ENCODE measurements at places on chromosomes 6 and 20.

DNA sequence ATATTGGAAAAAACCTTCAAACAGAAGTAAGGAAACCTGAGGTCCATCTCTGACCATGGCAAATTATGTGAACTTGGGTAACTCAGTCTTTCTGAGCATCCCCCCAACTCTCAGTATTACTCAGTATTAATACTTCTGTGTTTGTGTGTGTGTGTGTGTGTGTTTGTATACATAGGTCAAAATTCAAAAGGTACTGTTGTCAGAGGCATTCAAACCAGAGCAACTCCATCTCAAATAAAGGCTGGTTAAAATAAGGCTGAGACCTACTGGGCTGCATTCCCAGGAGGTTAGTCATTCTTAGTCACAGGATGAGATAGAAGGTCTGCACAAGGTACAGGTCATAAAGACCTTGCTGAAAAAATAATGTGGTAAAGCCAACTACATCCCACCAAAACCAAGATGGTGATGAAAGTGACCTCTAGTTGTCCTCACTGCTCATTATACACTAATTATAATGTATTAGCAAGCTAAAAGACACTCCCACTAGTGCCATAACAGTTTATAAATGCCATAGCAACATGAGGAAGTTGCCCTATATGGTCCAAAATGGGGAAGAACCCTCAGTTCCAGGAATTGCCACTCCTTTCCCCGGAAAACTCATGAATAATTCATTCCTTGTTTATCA, 33.3 kb upstream of the SLC22A16 start:
- DNase-seq, result peak; percentile 96

- DNase-seq, result no peak
Measured at GRCh38 chr6:123830120-123830519, 26.5 kb downstream of the NKAIN2 start.

DNA sequence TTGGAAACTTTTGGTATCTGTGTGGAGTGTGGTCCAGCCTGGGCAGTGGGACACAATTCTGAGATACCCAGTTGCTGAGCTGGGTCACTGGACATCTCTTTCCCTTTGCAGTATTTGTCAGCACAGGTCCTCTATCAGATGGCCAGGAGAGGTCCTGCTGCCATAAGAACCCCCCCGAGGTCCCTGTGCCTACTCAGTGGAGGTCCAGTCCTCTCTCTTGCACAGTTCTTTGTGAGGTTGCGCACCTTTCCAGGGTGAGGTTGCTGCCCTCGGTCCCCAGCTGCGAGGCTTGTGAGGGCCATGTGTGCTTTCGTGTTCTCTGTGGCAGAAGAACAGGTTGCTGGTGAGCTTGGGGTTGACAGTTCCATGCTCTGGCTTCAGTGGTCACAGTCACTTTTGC, 320.6 kb downstream of the QKI start:
- no peak for DNase-seq

DNA sequence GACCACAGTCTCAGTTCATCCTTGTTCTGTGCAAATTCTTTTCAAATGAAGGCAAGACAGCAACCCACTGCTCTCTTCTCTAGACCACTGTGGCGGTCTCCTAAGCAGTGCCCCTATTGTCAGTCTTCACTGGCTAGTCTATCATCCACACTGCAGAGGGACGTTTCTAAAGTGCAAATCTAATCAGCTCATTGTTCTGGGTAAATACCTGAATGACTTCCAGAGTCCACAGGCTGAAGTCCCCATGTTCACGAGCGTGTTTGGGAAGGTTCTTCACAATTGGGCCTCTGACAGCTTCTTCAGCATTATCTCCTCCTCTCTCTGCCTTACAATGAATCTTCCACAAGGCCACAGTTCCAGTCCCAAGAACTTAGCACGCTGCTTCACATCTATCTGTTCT, 73.2 kb downstream of the LAMA4 start:
- no peak for DNase-seq

DNA sequence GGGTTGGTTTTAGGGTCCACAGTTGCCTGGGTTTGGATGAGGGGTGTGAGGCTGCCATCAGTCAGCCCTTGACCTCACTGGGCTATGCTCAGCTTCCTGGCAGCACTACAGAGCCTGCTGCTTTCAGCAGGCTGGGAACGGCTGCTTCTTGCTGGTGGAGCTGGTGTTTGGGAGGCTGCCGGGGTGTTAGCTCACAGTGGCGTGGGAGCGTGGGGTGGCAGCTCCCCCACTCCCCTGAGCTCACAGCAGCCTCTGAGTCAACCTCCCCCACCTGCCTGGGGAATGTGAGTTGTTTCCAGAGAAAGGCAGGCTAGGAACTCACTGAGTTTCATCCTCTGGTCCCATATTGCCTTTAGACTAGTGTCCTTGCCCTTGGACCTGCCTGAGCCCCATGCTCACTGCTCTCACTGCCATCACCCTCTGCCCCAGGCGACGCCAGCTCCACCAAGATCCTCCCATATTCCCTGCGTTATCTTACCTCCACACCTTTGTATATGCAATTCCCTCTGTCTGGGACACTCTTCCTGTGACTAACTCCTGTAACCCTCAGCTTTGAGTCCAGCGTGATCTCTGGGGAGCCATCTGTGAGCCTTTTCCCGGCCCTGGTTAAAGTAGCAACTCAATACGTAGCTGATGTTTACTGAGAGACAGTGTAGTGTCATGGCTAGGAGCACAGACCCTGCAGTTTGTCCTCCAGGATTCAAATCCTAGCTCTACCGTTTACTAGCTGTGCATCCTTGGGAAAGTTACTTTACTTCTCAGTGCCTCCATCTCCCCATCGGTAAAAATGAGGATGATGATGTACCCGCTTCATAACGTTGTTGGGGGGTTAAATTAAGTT, 34.8 kb downstream of the PPP1R16B start:
- DNase-seq, result no peak

- DNase-seq, result no peak
Measured at GRCh38 chr20:31643522-31643921, 5.8 kb downstream of the COX4I2 start.

- no peak for DNase-seq
Measured at GRCh38 chr20:5592165-5592564, 158.0 kb upstream of the SHLD1 start.

All from LHCN-M2 (cell line).